Fibroblast of skin of right quadriceps (primary cell): ENCODE measurements at places on chromosomes 6 and 20.

GRCh38 chr20:33119725-33120720 is 40.6 kb downstream of the BPIFB4 start:
- DNase-seq: no peak

GRCh38 chr6:80340280-80340679 is 233.8 kb downstream of the BCKDHB start:
- DNase-seq: no peak

- no peak for DNase-seq
These were observed 206.9 kb downstream of the LY86 start for GRCh38 chr6:6795393-6795792.

DNA sequence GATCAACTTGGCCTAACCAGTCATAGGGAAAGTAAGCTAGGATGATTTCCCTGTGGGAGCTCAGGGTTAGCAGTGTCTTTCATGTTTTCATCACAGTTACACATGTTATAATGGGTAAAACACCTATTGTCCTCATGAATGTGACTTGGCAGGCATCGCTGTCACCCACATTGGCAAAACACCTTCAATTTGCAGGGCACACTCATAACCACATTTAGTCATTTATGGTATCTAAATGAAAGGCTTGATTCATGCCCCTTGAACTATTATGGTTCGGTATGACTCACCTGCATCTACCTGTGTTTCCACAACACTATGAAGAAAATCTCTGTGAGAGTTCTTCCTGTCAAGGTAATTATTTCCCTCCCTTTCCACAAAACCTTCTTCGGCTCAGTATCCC is 49.2 kb downstream of the FRK start:
- DNase-seq: no peak

DNA sequence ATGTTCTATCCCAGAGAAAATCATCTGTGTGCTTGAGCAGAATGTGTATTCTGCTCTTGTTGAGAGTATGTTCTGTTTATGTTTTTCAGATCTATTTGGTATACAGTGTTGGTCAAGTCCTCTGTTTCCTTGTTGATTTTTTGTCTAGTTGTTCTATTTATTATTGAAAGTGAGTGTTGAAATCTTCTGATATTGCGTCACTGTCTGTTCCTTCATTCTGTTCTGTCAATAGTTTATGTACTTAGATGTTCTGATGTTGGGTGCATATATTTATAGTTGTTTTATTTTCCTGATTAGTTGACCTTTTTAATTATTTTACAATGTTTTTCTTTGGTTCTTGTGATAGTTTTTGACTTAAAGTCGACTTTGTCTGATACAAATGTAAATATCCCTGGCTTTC is 458.7 kb upstream of the HSF2 start:
- DNase-seq: no peak

DNA sequence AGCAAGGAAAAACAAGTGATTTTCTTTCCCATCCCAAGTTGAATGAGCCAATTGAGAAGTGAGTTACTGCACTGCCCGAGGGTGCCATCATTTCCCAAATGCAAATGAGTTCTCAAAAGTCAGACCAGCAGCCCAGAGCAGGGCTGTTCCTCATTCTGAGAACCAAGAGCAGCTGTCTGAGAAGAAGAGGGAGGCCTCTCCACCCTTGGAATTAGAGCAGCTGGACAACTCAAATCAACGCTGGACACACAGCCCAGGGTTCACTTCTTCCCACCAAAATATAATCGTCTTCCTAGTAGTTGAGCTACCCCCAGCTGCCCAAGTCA is 4.6 kb upstream of the PREX1 start:
- no peak for DNase-seq

- no peak for DNase-seq
These were observed 8.4 kb downstream of the TXNDC5 start for GRCh38 chr6:7902221-7902620.

GRCh38 chr6:9100869-9101580 is 665.7 kb upstream of the SLC35B3 start:
- no peak for DNase-seq

DNA sequence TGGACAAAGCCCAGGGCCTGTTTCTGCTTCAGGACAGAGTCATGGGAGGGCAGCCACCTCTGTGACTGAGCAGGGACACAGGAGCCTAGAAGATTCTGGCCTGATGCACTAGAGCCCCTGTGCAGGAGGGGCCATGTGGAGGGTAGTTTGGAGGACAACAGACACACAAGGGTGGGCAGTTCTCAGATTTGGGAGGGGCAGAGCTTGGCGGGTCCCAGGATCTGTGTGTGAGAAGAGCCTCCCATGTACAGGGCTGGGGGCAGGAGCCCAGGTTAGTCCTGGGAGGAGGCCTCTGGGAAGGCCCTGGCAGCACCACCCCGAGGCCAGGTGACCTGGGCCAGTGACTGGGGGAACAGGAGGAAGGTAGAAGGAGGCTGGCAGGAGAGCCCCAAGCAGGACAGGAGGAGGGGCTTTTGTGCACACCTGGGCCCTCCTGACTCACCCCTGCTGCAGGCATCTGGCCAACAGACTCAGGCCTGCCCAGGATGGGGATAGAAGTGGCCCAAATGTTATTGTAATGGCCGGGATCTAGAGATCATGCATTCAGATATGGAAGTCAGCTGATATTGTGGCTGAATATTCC is 1.4 kb upstream of the ULBP3 start:
- no peak for DNase-seq

- no peak for DNase-seq
These were observed 153.6 kb downstream of the GMPR start for GRCh38 chr6:16392010-16392409.

DNA sequence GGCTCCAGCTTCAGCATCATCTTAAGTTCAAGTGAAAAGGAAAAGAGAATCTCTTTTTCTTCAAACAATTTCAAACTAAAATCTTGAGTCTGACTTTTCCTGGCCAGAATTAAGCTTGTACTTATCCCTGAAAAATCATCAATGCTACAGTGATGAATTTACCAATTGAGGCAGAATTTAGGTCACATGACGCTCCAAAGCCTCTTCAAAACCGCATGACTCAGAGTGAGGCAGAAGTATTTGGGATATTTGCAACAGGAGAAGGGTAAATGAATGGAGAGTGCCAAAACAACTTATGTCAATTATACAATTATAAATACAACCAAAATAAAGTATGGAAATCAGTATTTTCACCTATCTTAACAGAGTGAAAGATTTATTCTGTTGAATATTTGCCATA is 515.5 kb downstream of the COL12A1 start:
- peak; percentile 24 for DNase-seq

GRCh38 chr20:36043441-36043840 is 75.1 kb downstream of the CNBD2 start:
- DNase-seq: no peak

- DNase-seq: no peak
These were observed 87.2 kb downstream of the PRND start for GRCh38 chr20:4808872-4809271.

GRCh38 chr6:17116117-17116440 is 14.2 kb downstream of the STMND1 start:
- no peak for DNase-seq

DNA sequence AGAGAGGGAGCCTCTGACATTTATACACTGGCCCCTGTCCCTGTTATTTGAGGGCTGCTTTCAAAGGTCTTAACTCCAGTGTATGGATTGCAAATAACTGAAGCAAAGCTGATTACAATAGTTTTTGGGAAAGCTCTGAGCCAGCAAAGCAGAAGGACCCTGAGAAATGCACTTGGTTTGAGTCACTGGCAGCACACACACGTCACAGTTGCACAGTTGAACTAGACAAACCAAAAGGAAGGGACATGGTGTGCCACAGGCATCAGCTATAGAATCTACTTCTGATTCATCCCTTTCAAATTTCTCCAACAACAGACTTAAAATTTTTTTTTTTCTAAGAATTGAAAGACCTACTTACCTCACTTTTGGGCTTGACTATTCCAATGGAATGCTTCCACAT is 56.4 kb downstream of the SNRNP48 start:
- DNase-seq: peak; percentile 37

DNA sequence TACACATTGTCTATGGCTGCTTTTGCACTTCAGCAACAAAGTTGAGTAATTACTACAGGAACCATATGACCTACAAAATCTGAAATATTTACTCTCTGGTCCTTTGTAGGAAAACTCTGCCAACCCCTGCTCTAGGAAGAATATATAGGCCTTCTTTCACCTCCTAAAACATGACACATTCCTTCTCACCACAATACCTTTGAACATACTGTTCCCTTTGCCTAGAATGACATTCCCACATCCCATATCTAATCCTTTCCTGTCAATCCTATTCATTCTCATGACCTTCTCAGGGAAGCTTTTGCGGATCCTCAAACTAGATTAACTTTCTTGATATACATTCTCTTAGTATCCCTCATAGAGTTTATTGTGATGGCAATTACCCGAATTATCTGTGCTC is 18.0 kb upstream of the NCOA6 start:
- no peak for DNase-seq

- DNase-seq: peak; percentile 28
These were observed 3.6 kb upstream of the HINT3 start for GRCh38 chr6:125952764-125953501.

GRCh38 chr6:137938770-137939379 is 71.8 kb downstream of the TNFAIP3 start:
- DNase-seq: no peak

GRCh38 chr20:25040438-25040831 is 17.5 kb downstream of the ACSS1 start:
- peak; percentile 48 for DNase-seq

DNA sequence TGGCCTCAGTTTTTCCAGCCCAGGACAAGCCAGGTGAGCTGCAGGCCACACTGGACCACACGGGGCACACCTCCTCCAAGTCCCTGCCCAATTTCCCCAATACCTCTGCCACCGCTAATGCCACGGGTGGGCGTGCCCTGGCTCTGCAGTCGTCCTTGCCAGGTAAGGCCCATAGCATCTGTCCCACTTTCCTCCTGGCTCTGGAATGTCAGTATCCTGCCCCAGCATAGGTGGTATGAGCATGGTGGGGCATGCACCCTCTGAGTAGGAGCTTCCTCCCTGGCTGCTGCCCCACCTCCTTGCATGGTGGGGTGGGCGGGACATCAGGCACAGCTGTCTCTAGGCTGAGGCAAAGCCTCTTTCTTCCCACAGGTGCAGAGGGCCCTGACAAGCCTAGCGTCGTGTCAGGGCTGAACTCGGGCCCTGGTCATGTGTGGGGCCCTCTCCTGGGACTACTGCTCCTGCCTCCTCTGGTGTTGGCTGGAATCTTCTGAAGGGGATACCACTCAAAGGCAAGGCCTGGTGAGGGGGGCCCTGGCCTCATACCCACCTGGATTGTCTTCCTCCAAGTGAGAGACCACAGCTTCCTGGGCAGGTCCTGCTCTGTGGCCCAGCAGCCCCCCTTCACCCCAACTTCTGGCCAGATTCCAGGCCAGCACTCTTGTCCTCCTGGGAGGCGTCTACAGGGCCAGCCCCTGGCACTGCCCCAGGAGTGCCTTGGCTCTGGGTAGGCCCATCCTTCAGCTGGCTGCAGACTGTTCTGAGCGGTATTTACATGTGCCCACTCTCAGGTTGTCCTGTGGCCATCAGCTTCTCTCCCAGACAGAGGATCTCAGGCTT is 9.1 kb downstream of the PI16 start:
- DNase-seq: no peak

GRCh38 chr6:15872241-15873103 is 209.6 kb upstream of the DTNBP1 start:
- peak; percentile 86 for DNase-seq

GRCh38 chr6:84057908-84058307 is 24.3 kb downstream of the MRAP2 start:
- no peak for DNase-seq

DNA sequence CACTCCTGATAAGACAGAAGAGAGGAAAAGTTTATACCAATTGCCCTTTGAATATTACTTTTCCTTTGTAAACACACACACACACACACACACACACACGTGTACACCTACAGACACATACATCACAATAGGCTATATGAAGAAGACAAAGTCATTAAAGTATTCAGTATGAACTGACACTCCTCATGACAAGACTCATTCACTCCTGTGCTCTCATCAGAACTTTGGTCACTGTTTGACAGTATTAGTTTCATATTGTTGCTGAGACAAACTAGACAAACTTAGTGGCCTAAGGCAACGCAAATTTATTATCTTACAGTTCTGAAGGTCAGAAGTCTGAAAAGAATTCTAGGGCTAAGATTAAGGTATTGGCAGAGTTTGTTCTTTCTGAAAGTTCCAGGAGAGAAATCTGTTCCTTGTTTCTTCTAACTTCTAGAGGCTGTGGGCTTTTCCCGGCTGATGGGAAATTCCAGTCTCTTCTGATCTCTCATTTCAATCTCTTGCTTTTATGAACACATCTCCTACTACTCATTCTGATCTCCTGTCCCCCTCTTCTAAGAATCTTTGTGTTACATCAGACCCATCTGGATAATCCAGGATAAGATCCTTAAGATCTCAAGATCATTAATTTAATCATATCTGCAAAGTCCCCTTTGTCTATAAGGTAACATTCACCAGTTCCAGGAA is 171.3 kb downstream of the HACE1 start:
- DNase-seq: no peak

- no peak for DNase-seq
These were observed 68.3 kb downstream of the ADTRP start for GRCh38 chr6:11710311-11710761.

DNA sequence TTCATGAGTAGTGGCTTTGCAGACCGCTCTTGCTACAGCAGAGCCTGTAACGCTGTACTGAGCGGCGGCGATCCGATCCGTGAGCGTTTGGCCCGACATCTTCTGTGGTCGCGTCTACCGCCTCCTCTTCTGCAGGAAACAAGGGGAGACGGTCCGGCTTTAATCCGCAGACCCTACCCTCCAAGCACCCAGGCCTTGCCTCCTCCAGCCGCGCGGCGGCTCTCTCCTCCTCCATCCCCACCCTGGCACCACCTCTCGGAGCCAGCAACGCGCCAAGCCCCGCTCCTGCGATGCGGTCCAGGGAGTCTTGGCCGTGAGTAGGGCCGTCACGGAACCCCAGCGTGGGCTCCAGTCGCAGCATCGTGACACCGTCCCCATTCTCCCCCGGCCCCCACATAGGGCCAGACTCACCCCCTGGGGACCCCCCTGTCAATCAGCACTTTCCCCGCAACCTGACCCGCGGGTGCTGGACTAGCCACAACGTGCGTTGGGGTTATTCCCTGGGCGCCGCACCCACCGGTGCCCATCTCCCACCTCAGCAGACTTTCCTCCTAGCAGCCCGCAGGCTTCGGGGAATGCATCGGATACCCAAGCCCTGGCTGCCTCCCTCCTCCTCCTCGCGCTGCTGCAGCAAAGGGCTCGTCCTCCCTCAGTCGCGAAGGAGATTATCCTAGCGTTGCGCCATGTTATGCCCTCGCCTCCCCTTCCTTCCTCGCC is 914 bp downstream of the SNAP91 start:
- no peak for DNase-seq

GRCh38 chr6:158143700-158144099 is 24.4 kb downstream of the SERAC1 start:
- DNase-seq: no peak

GRCh38 chr20:14334306-14334930 is 3.0 kb downstream of the FLRT3 start:
- DNase-seq: peak; percentile 57
